Stimulated activated CD8-positive, alpha-beta memory T cell treated with anti-CD3 and anti-CD28 coated beads, Interleukin-4, amount 100 ng/mL, for 4 hours (primary cell): ENCODE measurements at places on chromosomes 5 and 9.

DNA sequence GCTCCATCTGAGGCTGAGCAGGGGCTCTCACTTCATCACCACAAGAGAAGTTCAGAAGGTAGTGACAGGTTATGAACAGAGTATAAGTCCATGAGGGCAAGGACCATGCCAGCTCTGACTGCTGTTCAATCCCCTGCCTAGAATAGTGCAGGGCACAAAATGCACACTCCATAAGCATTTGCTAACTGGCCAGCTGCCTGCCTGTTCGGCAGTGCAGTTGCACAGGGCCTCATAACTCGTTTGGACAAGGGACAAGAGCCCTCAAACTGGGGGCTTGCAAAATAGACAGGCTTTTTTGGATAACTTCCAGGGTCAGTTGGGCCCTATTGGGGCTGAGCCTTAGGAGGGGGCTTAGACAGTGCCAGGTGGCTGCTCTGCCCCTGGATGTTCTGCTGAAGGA is 21.1 kb downstream of the SPARC start:
- DNase-seq: no peak

DNA sequence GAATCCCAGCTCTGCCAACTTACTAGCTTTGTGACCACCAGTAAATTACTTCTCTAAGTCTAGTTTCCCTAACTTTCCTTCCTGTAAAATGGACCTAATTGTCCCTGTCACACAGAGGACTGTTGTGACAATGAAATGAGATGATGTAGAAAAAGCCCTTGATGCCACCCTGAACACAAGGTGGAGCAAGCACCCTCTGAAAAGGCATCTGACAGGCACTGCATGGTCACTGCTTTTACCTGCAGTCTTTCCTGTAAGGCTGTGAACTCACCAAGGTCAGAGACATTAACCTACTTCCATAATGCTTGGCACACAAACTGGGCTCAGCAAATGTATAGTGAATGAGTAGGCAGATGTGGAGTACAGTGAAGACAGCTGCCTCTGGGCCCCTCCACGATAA is 6.1 kb downstream of the SLC31A2 start:
- no peak for DNase-seq

- no peak for DNase-seq
Observed at GRCh38 chr5:127746756-127747155, 43.6 kb downstream of the CCDC192 start.

DNA sequence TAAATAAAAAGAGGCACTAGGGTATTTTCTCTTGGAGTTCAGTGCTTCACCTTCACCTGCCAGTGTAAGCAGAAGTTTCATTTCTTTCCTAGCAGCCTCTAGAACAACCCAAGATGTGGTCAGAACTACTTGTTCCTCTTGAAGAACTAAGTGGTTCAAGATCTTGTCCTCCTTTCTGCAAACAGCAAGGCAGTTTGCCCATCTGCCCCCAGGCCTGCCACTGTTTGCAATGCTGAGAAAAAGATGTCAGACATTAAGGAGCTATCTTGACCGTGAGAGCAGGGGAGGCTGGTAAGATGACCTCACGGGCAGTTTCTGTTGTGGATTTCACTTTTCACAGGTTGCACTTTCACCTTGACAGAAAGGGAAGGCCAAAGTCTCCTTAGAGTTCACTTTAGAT is 52.0 kb upstream of the KLF4 start:
- no peak for DNase-seq

- DNase-seq: no peak
Observed at GRCh38 chr9:19371942-19372341, 8.1 kb downstream of the RPS6 start.

DNA sequence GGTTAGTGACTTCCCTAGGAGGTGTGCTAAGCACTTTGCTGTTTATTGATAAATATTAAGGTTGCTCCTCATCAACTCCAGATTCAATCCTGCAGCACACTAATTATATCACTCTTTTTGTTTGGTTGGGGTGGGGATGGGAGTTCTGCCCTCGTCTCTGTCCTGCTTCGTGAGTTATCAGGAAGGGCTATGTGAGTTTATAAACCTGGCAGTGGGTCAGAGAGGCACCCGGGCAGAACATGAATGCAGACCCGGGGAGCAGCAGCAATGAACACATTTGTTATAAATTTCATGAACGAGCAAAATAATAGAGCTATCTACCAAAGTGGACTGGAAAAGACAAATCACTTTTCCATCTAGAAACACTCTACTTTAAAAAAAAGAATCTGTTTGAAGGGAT is 125.5 kb upstream of the WWC1 start:
- DNase-seq: no peak

- no peak for DNase-seq
Observed at GRCh38 chr5:57042524-57042931, 90.6 kb upstream of the MIER3 start.

GRCh38 chr9:103617046-103617445 is 477.1 kb upstream of the SMC2 start:
- no peak for DNase-seq

- no peak for DNase-seq
Observed at GRCh38 chr9:133547116-133547515, 12.6 kb downstream of the ADAMTSL2 start.

DNA sequence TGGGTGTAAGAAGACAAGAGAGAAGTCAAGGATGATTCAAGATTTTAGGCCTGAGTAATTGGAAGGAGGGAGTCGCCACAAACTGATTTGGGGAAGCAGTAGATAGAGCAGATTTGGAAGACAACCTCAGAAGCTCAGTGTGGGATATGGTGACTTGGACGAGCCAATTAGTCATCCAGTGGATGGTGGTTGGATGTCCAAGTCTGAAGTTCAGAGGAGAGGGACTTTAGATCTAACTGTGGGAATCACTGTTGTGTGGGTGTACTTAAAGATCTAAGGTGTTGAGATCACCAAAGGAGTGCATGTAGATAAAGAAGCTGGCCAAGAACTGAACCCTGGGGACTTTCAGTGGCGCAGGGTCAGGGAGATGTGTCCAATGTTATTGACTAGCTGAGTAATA is 2.2 kb downstream of the IDNK start:
- DNase-seq: no peak
